ENCODE measurements at places on chromosomes 4 and X.

- DNase-seq = no peak
Observed at GRCh38 chrX:130176354-130176776, 4.6 kb downstream of the RAB33A start.

- no peak for DNase-seq
Observed at GRCh38 chr4:52948057-52948423, 85.9 kb downstream of the RASL11B start.

DNA sequence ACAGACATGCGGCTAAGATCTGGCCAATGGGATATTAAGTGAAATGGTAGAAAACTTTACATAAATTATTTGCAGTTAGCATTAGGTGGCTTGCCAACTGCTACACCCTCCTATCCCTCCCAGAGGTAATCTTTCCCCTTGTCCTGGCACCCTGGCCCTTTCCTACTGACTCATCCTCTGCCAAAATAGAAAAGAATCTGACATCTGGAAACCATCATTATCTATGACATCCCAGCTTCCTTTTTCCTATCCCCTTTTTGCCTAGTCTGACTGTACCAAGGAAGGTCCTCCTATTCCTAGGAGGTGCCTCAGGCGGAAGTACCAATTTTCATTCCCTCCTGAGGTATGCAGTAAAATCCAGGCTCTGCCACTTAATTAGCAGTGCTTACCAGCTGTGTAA, 163.6 kb upstream of the KLF3 start:
- DNase-seq = no peak

GRCh38 chr4:127846765-127847164, 33.9 kb upstream of the PLK4 start:
- no peak for DNase-seq

DNA sequence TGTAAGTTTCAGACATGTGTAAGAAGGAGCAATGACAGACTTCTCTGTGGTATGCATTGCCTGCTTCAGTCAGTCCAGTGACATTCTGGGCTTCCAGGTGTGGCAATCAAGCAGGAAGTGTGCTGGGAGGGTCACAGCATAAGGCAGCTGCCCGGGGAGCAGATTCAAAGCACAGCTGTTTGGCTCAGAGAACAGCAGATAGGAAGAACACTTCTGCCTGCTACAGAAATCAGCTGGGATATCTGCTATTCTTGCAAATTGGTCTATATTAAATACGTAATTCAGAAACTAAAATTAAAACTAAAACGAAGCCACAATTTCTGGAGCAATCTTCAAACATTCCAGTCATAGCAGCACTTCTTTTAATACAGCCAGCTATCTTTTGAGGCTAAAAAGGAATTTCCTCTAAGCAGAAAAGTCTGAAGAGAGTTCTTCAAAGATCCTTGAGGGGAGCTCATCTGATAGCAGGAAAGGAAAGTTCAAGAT, 47.5 kb upstream of the GALNT7 start:
- no peak for DNase-seq

DNA sequence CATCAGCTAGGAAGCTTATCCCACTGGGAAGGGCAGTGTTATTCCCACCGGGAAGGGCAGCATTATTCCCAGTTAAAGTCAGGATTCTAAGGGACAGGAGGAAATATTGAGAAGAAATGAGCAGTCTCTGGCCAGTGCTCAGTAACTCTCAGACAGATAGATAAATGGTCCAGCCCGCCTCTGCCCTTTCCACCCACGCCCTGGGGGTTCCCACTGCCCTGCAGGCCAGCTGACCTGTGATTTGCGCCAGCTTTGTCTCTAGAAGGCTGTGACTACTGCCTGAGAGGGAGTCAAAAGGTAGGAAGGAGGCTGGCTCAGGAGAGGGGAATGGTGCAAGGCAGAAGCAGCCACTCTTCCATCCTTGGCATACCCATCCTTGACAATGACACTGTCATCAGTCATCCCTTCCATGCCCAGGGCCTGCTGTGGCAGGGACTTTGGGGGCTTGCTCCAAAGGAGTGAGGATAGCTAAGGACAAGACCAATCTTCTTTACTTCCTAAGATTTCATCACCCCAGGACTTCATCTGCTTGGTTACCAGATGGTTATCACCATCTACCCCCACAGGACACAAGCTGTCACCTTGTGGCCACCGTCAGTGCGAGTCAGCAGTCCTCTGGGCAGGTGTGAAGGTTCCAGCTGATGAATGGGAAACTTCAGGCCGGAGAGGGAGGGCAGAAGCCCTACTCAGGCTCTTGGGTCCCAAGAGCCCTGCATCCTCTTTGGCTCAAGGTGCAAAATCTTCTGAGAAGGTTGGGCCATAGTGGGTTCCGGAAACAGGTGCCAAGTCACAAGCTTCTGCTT, 49.5 kb downstream of the SEPSECS start:
- DNase-seq = no peak

GRCh38 chrX:148314876-148315275, 185.5 kb upstream of the AFF2 start:
- DNase-seq = no peak

- no peak for DNase-seq
Observed at GRCh38 chr4:147991543-147992283, 259.8 kb downstream of the ARHGAP10 start.

- DNase-seq = no peak
Observed at GRCh38 chrX:39065051-39065871, 264.0 kb downstream of the MID1IP1 start.

- no peak for DNase-seq
Observed at GRCh38 chrX:76971393-76972376, 475.5 kb upstream of the FGF16 start.

- no peak for DNase-seq
Observed at GRCh38 chrX:52271206-52271605, 86.5 kb downstream of the MAGED4 start.

GRCh38 chrX:2784026-2784425, 32.2 kb downstream of the XG start:
- no peak for DNase-seq

GRCh38 chr4:20087522-20087911, 164.2 kb upstream of the SLIT2 start:
- DNase-seq = no peak

DNA sequence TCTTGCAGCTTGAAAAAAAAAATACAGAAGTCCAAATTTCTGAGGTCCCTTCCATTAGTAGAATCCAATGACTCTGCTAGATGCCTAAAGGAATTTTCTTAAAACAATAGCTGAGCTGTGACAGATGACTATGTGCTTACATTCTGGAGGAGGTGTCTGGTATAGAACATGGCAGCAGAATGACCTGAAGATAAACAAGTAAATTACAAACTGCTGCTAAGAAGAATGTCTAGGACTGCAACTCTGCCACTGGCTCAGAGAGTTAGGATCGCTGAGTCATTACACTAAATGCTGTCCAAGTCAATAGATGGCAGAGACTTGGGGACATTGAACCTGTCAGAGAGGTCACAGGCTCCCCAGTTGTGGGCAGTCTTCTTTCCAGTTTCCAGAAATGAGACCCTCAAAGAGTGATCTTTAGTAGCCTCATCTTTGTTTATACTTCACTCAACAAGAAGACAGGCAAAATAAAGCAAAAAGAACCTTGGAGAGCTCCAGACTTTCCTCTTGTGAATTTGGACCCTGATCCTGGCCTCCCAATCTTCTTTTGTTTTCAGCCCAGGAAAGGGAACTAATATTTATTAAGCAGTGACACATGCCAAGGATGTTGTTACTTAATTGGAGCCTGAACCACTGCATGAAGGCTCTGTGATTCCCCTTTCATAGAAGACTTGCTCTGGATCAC, 56.4 kb upstream of the SCML1 start:
- no peak for DNase-seq

GRCh38 chrX:1124531-1124930, 87.9 kb downstream of the CRLF2 start:
- no peak for DNase-seq

- peak; percentile 10 for DNase-seq
Observed at GRCh38 chr4:153204728-153205648, 745 bp downstream of the TRIM2 start.

- DNase-seq = no peak
Observed at GRCh38 chrX:153862369-153863250, 23.4 kb downstream of the L1CAM start.

DNA sequence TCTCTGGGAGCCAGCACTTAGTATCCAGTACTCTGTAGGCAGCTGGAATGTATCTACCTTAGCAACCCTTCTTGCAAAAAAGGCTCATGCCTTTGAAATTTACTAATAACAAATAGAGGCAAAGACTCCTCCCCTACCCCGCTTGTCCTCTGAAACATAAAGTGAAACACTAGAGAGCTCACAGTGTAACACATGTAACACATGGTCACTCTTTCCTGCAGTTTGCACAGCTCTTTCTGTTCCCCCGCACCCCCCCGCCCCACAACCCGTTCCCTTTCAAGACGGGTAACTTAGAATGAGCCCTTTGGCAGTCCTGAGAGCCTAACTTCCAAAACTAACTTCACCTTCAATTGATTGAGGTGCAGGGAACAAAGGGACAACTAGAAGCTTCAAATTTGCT, 6.0 kb upstream of the BCORL1 start:
- DNase-seq = no peak

GRCh38 chr4:64158648-64159326, 250.5 kb downstream of the TECRL start:
- DNase-seq = no peak

DNA sequence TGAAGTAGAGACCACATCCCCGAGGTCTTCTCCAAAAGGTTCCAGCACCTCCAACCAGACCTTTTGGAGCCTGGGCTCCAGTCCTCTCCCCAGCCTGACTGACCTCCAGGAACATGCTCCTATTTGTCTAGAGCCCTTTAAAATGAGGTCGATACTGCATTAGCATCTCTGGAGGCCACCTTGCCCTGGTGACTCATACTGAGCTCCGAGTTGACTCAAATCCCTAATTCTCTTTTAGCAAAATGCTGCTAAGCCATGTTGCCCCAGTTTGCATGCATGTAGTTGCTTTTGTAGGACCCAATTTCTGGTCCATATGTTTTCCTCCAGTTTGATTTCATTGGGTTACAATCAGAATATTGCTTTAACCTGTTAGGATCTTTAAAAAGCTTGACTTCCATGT, 43.5 kb upstream of the CITED1 start:
- no peak for DNase-seq

DNA sequence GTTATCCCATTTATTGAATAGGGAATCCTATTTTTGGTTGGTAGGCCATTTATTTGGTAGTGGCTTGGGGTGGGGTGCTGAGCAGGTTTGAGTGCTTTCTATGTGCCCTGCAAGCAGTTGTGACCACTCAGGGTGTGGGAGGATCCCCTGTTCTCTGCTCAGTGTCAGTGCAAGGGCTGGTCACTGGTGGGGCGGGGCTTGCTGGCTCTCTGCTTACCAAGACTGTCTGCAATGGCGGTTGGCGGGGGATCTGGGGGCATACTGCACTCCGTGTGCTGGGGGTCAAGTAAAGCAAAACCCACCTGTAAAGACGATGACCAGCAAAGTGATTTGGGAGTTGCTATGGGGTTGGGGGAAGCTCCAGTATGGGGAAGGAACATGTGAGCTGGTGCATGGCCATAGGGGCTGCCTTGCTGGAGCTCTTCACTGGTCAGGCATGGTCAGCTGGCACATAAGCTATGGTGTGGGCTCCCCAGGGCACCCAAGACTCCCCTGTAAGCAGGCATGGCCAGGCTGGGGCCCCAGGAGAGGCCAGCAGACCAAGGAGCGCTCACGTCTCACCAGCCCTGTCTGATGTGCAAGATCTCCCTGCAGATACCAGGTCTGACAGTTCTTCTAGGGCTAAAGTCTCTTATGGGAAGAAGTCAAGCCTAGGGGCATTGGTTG, 83.0 kb upstream of the GRXCR1 start:
- no peak for DNase-seq

DNA sequence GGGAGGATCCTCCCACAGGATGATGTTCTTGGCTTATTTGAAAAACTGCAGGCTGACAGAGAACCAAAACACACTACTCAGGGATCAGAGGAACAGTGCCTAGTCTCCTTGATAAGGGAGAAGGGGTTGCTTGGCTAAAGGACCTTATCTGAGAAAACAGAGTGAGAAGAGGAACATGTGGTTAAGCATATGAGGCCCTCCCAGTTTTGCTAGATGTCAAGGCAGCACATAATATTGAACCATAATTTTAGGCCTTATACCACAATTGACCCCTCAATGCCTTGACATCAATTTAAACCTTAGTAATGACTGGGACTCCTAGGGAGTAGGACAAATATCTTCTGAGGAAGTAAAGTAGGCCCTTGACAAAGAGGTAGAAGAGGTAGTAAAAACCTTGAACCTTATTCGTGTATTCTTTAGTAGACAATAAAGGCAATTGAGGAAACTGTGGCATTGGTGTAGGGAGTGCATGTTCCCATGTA, 79.3 kb downstream of the TEX13C start:
- no peak for DNase-seq

DNA sequence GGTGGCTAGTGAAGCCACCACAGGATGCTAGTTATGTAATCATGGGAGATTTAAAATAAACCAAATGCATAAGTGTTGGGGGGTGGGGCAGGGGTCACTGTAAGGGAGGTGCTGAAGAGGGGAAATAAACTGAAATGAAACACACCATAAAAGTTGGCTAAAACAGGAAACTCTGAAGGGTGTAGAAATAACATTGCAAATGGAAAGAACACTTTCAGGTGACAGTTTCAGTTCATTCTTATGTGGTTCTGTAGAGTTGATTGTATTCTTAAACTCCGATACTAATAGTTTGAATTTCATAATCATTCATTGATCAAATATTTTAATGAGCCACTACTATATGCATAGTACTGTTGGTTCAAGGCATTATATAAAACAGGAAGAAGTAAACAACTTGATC, 80.1 kb downstream of the HDAC8 start:
- DNase-seq = no peak

- no peak for DNase-seq
Observed at GRCh38 chr4:167629272-167629671, 395.0 kb upstream of the SPOCK3 start.

- DNase-seq = peak; percentile 21
Observed at GRCh38 chr4:147707892-147708672, 23.8 kb upstream of the ARHGAP10 start.

DNA sequence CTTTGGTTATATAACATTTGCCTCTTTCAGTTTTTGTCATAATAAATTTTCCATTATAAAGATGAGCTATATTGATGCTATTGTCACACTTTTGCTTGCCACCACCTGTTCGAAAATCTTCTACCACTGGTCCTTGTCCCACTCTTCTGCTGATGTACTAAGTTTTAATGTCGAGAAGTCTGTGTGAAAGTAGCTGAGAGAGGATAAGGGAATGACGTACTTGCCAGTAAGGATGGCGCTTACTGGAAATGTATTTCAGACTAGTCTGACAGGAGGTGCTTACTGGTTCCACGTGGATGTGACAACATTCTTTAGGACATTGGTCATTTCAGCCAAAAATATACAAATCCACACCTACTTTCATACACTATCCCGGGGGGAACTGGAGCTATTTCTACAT, 132.7 kb upstream of the NR3C2 start:
- DNase-seq = no peak

GRCh38 chrX:5907207-5907606, 321.5 kb downstream of the NLGN4X start:
- DNase-seq = no peak

DNA sequence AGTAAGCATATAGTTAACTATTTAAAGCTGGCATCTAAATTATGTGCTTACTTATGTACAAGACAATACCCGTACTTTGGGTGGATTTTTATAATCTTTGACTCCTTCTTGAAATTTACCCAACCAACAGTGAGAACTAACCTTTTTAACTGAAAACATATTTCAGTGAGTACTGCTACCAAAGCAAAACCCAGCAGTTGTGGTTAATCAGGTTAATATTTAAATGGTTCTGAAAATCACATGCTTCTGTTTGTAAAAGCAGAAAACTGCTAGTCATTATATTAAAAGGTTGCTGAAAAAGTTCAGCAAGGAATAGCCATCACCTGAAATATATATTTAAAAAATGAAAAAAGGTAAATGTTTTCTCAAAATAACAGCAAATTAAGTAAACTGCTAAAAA, 20.0 kb downstream of the UBE2D3 start:
- DNase-seq = no peak

- DNase-seq = no peak
Observed at GRCh38 chrX:10433296-10433965, 187.0 kb downstream of the MID1 start.
